ENCODE measurements at places on chromosomes 11 and 22. TPM values are rescaled to one million over a fixed set of nuclear protein-coding genes. Genes with fewer than 3 reads are reported as not detected.

The HBG1 gene
- total RNA-seq, result not detected

The NLRP14 gene
- 0.24 TPM for total RNA-seq

The FAM227A gene
- total RNA-seq, result 0.39 TPM

The USP2 gene
- total RNA-seq, result 0.15 TPM

The SCGB1C1 gene
- not detected for total RNA-seq

The GLB1L3 gene
- 11.2 TPM for total RNA-seq

The OPCML gene
- 0.02 TPM for total RNA-seq

The TIMP3 gene
- not detected for total RNA-seq
